ENCODE measurements at places on chromosomes 7 and 10.

- no peak for DNase-seq
Measured at GRCh38 chr7:109864230-109864629, 1226.7 kb upstream of the LRRN3 start.

DNA sequence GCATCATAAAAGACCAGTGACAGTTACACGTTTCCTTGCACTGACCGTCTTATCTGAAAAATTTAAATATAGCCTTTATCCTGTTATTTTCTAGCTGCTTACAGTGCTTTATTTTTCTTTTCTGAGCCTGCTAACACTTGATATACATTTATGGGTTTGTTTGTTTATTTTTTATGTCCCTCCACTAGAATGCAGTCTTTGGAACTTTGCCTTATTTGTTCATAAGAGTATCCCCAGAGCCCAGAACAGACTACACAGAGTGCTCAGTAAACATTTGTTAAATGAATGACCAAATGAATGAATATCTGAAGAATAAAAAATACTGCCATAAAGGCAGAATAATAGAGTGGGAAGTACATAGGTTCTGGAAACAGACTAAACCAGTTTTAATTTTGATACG, 202.3 kb upstream of the LRRN3 start:
- DNase-seq: no peak

DNA sequence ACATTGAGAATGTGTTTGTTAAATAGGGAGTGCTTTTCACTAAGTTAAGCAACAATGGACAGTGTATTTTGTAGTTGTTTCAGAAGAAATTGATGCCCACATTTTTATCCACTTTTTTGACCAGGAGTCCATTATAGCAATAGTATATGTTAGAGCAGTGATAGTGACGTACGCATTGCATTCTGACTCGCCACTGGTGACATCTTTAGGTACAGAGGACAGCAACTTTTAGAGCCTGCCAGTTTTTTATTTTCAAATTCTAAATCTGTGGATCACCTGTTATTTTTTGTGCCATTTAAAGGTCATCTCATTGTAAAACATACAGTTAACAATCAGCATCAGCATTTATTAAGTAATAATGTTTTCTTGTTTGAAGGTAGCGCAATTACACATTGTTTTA, 1.4 kb downstream of the UBE2D1 start:
- no peak for DNase-seq

- no peak for DNase-seq
Measured at GRCh38 chr10:20128811-20129210, 312.6 kb downstream of the PLXDC2 start.

DNA sequence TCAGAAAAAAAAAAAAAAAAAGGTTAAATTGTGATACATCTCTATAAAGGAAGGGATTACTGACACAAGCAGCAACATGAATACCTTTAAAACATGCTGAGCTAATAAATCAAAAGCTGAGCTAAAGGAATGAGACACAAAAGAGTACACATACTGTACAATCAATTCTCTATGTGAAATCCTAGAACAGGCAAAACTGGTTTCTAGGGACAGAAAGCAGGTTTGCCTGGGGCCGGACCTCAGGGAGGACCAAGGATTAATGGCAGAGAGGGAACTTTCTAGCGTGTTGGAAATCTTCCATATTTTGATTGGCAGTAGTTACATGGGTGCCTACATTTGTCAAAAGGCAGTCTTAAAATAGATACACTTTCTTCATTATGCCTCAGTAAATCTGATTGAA, 52.5 kb downstream of the KLRG2 start:
- DNase-seq: no peak

DNA sequence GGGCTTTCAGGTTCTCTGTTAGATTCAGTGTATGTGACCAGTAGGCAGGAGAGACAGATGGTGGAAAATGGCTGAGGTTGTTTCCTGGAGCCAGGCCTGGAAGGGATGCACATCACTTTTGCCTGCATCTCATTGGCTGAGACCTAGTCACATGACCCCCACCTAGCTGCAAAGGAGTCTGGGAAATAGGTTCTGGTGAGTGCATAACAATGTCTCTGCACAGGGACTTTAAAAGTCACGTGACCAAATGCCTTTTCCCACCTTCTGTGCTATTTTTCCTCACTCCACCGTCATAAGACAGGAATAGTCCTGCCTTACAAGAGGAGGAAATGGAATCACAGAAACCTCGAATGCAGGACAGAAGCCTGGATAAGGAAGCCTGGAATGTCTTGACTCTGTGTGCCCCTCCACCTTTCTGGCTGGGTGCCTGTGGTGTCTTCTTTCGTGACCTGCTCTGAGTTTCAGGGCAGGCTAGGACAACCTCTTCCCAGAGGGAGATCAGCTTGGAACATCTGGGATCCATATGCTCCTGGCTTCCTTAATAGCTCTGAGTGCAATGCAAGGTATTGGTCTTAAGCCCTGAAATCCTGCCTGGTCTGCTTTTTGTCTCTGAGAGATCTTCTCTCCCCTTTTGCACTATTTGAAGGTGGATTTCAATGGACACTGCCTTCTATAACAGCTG, 139.9 kb upstream of the ZNF438 start:
- DNase-seq: no peak
